Activated CD4-positive, alpha-beta T cell treated with anti-CD3 and anti-CD28 coated beads, Interleukin-2, amount 10 ng/mL, durations not matched to agents 7 days and 5 days (primary cell): ENCODE measurements at places on chromosomes 5 and 9. TPM values are rescaled to one million over a fixed set of nuclear protein-coding genes. Genes with fewer than 3 reads are reported as not detected.

OR1N2 gene
- total RNA-seq: not detected

IL33 gene
- total RNA-seq: not detected

FAM221B gene
- not detected for total RNA-seq

WDR38 gene
- not detected for total RNA-seq

DNA sequence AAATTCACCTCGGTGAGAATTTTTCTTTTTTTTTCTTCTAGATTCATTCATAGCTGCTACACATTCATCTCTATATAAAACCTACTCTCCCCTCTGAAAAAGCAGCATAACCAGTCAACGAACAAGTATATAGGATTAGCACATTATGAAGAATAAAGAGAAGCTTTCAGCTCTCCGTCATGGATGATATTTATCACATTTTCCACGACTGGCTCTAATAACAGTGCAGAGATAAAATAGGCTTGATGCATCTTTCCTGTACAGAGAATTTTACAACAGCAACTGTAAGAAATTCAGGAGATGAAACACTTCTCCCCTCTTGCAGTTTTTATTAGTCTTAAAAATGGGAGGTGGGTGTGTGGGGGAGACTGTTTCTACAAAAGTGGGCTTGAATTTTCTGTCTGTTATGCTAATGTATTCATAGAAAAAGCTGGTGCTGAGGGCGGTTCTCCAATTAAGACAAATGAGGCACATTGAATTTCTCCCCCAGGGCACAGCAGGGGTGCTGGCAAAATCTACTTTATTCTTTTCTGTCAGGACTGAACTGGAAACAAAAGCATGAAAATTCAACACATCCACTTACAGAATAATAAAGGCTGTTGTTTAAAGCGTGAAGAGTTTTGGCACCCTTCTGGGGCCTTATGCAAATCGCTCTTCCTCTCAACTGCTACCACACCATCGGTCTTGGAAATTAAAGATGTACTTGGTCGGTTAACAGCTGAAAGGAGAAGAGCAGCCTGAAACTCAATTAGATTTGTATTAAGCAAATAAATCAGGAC, 233.9 kb upstream of the ZNF608 start:
- no peak for DNase-seq
- H3K27me3 ChIP-seq: no peaks in the 10 kb centered on the region
- no peak overlapping the region for H3K27ac ChIP-seq
- no peaks in the 10 kb centered on the region for H3K36me3 ChIP-seq
- H3K4me3 ChIP-seq: no peak overlapping the region
- H3K4me1 ChIP-seq: no peaks in the 10 kb centered on the region

DNA sequence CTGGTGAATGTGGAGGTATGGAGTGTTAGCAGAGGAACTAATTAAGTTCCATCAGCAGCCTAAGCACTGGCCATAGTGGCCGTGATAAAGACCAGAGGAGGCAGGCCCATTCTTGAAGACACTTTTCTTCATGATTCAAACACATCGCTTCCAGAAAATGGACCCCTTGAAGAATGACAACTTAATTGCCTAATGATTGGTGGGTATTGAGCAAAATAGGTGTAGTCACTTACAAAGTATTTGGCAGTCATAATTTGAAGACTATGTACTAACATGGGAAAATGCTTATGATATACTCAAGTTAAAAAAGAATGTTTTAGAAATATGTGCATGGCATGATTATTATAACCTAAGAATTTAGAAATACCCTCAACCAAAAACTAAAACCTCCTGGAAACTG, 44.8 kb downstream of the MEGF10 start:
- peaks cover 35% of the 10 kb centered on the region for H3K27me3 ChIP-seq
- no peak overlapping the region for H3K4me3 ChIP-seq
- H3K4me1 ChIP-seq: no peaks in the 10 kb centered on the region
- H3K27ac ChIP-seq: no peak overlapping the region
- DNase-seq: no peak

DNA sequence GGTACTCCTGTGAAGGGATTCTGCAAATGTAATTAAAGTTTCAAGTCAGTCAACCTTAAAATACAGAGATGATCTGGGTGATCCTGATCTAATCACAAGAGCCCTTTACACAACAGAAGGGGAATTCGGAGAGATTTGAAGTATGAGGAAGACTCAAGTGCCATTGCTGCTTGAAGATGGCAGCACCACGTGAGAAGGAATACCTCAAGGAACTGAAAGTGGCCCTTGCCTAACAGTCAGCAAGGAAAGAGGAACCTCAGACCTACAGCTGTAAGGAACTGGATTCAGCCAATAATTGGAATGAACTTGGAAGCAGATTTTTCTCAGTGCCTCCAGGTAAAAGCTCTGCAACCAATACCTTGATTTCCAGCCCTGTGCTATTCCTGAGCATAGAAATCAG, 87.4 kb downstream of the THBS4 start:
- no peaks in the 10 kb centered on the region for H3K27me3 ChIP-seq
- no peak overlapping the region for H3K27ac ChIP-seq
- H3K4me3 ChIP-seq: no peak overlapping the region
- H3K36me3 ChIP-seq: peaks cover 62% of the 10 kb centered on the region
- no peak for DNase-seq

GRCh38 chr5:53091289-53091688, 18.3 kb downstream of the MOCS2 start:
- H3K36me3 ChIP-seq: peaks cover 30% of the 10 kb centered on the region
- H3K27ac ChIP-seq: no peak overlapping the region
- no peaks in the 10 kb centered on the region for H3K27me3 ChIP-seq
- H3K4me3 ChIP-seq: no peak overlapping the region
- DNase-seq: no peak

DNA sequence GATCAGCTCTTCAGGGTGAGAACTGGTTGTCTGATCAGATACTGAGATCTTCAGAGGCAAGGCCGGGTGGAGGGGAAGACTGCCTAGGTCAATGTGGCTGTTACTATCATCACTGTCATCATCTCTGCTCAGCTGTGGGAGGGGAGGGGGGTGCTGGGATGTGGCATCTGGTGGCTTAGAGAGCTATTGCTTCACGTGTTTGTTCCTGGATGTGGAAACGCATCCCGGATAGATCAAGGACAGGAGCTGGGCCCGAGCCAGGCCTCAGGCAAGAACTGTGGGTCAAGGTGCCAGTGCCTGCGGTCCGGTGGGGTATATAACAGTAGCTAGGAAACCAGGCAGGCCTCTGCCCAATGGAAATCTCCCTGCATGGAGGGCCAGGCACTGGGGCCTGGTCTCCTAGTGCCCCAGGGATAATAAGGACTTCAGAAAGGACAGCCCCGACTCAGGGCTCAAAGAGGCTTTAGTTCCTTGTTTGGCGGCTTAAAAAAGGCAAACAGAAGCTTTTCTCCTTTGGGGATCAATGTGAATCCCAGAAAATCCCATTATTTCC, 30.3 kb upstream of the TIFAB start:
- DNase-seq: no peak
- H3K27ac ChIP-seq: no peak overlapping the region
- no peaks in the 10 kb centered on the region for H3K36me3 ChIP-seq
